Activated CD8-positive, alpha-beta T cell treated with anti-CD3 and anti-CD28 coated beads for 36 hours (primary cell): ENCODE measurements at places on chromosomes 7 and 10. TPM values are rescaled to one million over a fixed set of nuclear protein-coding genes. Genes with fewer than 3 reads are reported as not detected.

The PKD2L1 gene
- not detected for total RNA-seq

GRCh38 chr10:30046476-30046875 is 12.9 kb downstream of the JCAD start:
- H3K27me3 ChIP-seq, result peaks cover 70% of the 10 kb centered on the region
- H3K4me1 ChIP-seq, result peaks cover 17% of the 10 kb centered on the region
- no peak overlapping the region for H3K4me3 ChIP-seq
- no peak overlapping the region for H3K27ac ChIP-seq
- no peak for DNase-seq
- H3K36me3 ChIP-seq, result no peaks in the 10 kb centered on the region

DNA sequence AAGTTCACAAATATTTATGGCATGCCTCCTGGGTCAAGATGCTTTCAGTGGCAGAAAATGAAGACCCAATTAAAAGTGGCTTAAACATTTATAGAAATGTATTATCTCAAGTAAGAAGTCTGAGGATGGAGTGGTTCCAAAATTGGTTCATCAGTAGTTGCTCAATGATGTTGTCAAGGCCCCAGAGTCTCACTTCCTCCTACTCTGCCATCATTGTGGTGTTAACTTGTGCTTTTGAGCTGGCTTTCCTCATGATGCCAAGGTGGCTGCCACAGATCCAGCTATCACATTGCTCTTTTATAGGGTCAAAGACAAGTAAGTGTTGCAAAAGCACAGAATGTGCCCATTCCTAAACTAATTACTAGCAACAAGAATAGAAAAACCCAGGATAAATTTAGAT is 404.6 kb upstream of the NRP1 start:
- no peaks in the 10 kb centered on the region for H3K36me3 ChIP-seq
- no peaks in the 10 kb centered on the region for H3K4me1 ChIP-seq
- H3K27me3 ChIP-seq, result peaks cover 2% of the 10 kb centered on the region

DNA sequence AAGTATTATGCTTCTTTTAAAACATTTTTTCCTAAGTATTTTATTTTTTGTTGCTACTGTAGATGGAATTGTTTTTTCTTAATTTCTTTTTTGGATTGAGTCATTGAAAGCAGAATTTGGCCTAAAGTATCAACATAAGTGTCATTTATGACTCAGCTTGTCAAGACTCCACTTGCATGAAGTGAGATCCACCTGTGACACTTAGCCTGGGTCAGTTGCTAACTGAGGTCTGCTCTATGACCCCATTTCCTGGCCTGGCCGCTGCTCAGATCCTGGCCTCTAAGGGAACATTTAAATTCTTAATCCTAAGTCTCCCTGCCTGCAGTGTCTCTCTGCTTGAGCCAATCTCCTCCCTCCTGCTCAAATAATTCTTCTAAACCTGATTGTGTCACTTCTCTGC is 35.5 kb downstream of the TMEM270 start:
- H3K27me3 ChIP-seq, result peaks cover 1% of the 10 kb centered on the region
- DNase-seq, result no peak
- H3K4me1 ChIP-seq, result no peaks in the 10 kb centered on the region
- no peak overlapping the region for H3K4me3 ChIP-seq
- H3K36me3 ChIP-seq, result no peaks in the 10 kb centered on the region
- H3K27ac ChIP-seq, result no peak overlapping the region

- H3K4me3 ChIP-seq, result no peak overlapping the region
- H3K4me1 ChIP-seq, result peaks cover 62% of the 10 kb centered on the region
- H3K36me3 ChIP-seq, result peaks cover 2% of the 10 kb centered on the region
- DNase-seq, result no peak
- peak overlapping the region; percentile 53 for H3K27ac ChIP-seq
- no peaks in the 10 kb centered on the region for H3K27me3 ChIP-seq
Observed at GRCh38 chr10:72252972-72253371, 20.8 kb upstream of the DDIT4 start.

DNA sequence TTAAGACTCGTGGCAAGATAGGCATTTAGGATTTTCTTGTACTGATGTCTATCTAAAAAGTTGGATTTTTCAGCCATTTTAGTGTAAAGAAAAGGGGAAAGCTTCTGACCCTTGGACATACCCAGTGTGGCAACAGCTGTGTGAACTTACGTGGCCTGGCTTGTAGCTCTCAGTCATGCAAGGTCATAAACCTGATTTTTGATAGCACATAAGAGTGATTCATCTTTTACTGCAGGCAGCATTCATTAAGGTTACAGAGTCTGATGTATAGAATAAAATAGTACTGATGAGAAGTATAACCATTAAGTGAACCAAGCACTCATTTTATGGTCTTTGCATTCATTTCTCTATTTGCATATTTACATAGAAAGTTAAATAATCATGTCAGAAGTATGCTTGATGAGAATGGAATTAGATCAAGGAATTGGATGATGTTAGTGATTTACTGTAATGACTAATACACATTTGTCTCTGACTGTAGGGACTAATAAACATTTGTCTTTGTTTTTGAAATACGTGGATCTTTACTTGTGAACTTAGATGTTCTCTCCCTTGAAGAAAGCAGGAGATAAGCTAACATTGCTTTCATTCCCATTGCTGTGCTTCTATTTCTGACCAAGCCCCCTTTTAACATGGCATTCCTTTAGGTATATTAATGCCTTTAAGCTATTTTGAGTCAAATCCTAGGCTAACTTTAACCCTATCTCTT is 88.2 kb downstream of the GSDME start:
- H3K36me3 ChIP-seq, result peaks cover 20% of the 10 kb centered on the region
- no peaks in the 10 kb centered on the region for H3K27me3 ChIP-seq
- no peak for DNase-seq
- no peak overlapping the region for H3K27ac ChIP-seq

GRCh38 chr7:11748884-11749283 is 83.1 kb downstream of the THSD7A start:
- H3K36me3 ChIP-seq, result no peaks in the 10 kb centered on the region
- H3K4me3 ChIP-seq, result no peak overlapping the region
- DNase-seq, result peak; percentile 2
- H3K27ac ChIP-seq, result no peak overlapping the region
